ENCODE measurements at places on chromosomes 3 and 15. TPM values are rescaled to one million over a fixed set of nuclear protein-coding genes. Genes with fewer than 3 reads are reported as not detected.

AGTR1 gene
- total RNA-seq: 2.2 TPM

ROBO2 gene
- total RNA-seq: 2.8 TPM

AMT gene
- 6.0 TPM for total RNA-seq

EPHA3 gene
- 0.87 TPM for total RNA-seq

SEMA3F gene
- total RNA-seq: 36.7 TPM

PLSCR4 gene
- 18.9 TPM for total RNA-seq

ANKRD63 gene
- not detected for total RNA-seq

CLDN16 gene
- not detected for total RNA-seq

RYR3 gene
- total RNA-seq: 0.21 TPM

ACKR4 gene
- 0.22 TPM for total RNA-seq

GABRR3 gene
- total RNA-seq: not detected

SMAD6 gene
- 29.0 TPM for total RNA-seq

CAPN3 gene
- total RNA-seq: 3.3 TPM

CLDN18 gene
- total RNA-seq: not detected

GRAMD1C gene
- 2.3 TPM for total RNA-seq

Data from chondrocyte (in vitro differentiated cells).